Kidney tubule cell (primary cell): ENCODE measurements at places on chromosomes 2 and 18.
A peak's percentile ranks its signal among the peaks of the same experiment; 100 is the strongest.

DNA sequence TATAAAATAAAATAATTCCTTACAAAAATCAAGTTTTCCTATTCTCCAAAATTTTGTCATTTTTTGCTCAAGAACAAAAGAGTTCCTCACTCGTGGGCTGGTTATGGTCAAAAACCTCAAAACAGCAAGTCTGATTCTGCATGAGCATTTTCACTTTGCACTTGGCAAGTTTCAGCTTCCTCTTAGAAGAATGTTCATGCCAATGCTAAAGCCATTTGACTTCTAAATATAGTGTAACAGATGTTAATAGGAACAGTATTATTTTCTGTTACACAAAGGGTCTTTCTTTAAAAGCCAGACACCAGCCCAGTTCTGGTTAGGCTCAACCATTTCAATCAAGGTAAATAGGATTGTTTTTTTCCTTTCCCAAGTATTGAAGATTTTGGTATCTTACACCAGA, 261.3 kb upstream of the CCDC68 start:
- DNase-seq, result no peak

DNA sequence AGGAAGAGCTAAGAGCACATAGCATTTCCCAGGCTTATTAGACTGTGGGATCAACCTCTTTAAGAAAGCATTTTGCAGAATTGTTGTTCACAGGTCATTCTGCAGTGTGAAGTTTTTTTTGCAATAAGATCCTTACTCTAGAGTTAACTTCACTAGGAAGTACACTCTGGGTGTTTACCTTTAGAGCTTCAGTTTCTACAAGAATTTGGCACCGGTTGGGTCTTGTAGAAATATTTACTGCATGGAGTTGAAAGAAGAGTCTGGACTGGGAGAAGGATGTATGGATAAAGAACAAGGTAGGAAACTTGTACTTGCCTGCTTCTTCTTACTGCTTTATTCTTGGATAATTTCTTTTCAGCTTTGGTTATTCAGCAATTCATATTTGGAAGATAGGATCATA, 944.9 kb upstream of the GYPC start:
- no peak for DNase-seq

GRCh38 chr18:5295231-5295920, at the start of gene ZBTB14:
ZBTB14 (minus strand) TSS chr18:5295726; CDS start chr18:5293246, 2,480 bp downstream.
- peak; percentile 78 for DNase-seq

- DNase-seq, result no peak
These were observed 221.7 kb downstream of the PAX3 start for GRCh38 chr2:222076973-222077690.
